ENCODE measurements at places on chromosomes 6 and 20.

- no peak for DNase-seq
Measured at GRCh38 chr6:170080828-170081371, 210.0 kb downstream of the DLL1 start.

- DNase-seq: no peak
Measured at GRCh38 chr20:33657704-33658095, 4.4 kb upstream of the C20orf144 start.

- no peak for DNase-seq
Measured at GRCh38 chr6:158509465-158509864, 50.4 kb upstream of the TMEM181 start.

DNA sequence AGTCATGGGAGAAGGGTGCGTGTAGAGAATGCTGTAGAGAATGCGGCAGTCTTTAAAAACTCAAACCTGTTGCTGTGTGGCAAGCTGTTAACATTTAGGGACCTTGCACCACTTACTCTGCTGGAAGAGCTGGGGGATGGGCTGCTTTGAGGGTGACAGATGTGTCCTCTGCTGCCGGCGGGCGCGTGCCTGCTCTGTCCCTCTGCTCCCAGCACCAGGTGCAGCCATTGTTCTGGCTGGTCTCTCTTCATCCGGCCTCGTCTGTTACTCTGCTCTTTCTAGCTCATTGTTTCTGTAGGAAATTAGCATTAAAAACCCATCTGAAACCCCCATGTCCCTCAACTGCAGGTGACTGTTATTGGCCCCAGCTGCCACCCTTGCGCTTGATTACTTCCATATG, 78.5 kb downstream of the CBFA2T2 start:
- DNase-seq: no peak

- DNase-seq: no peak
Measured at GRCh38 chr6:134065706-134066105, 13.3 kb upstream of the SLC2A12 start.

GRCh38 chr6:125307150-125307838, 5.5 kb upstream of the HDDC2 start:
- no peak for DNase-seq

- no peak for DNase-seq
Measured at GRCh38 chr6:4280031-4280430, 144.7 kb upstream of the ECI2 start.

GRCh38 chr6:33057222-33058150, 16.0 kb downstream of the HLA-DPA1 start:
- DNase-seq: no peak

DNA sequence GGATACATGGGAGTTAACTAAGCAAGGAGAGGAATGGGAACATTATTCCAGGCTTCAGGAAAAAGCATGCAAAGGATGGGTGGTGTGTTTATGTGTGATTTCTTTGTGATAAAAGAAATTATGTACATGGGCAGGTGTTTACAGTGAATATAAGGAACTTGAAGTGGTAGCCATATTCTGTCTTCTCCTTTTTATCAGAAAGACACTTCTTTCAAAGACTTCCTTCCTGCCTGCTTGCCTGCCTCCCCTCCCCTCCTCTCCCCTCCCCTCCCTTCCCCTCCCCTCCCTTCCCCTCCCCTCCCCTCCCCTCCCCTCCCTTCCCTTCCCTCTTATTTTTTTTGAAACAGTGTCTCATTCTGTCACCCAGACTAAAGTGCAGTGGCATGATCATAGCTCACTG, 14.4 kb downstream of the CYB5R4 start:
- no peak for DNase-seq

GRCh38 chr20:4545526-4545925, 176.2 kb upstream of the PRND start:
- DNase-seq: no peak

DNA sequence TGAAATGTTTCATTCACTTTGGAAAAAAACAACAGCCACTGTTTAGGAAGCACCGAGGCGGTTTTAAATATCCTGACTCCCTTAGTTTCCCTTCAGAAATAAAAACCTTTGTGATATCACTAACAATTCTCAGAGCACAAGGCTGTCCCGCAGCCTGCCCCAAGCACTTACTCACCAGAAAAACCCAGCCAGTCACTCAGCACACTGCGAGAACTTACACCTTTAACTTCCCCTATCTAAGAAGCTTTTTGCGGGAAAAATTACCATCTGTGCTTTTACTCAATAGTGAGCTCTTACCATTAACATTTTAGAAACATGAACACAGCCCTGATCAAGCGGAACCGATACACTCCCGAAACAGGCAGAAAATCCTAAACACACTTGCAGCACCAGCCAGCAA, 9.3 kb downstream of the ZBTB46 start:
- no peak for DNase-seq
